ENCODE measurements at places on chromosomes 7 and 10. TPM values are rescaled to one million over a fixed set of nuclear protein-coding genes. Genes with fewer than 3 reads are reported as not detected.

The PNLIPRP2 gene
- not detected for total RNA-seq

The ORC5 gene
- total RNA-seq = 25.0 TPM

The FGFBP3 gene
- 0.26 TPM for total RNA-seq

The DYNC1I1 gene
- total RNA-seq = not detected

The ELN gene
- total RNA-seq = under 0.01 TPM

The CUTC gene
- total RNA-seq = 25.0 TPM

DNA sequence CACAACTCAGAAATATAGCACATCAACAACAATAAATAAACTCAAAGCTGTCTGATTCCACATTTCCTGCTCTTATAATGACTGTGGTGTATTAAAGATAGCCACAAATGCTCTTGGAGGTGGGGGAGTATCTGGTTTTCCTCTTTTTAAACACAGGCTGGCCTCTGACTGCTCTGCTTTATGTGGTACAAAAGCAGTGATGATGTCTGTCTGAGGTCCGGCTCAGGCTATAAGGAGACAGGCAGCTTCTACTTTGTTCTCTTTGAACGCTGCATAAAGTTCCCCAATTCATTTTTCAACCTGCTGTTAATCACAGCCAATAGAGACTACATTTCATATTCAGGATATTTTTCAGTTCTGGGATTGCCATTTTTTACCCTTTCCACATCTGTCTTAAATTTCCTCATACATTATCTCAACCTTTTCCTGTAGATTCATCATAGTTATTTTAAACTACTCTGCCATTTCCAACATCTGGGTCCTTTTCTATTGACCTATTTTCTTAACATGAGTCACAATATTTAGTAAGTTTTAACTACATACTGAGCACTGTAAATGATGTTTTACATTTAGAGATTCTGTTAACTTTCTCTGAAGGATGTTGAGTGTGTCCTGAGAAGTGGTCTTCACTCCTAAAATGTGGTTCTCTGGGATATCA is 64.9 kb downstream of the CRPPA start:
- no peak for DNase-seq

DNA sequence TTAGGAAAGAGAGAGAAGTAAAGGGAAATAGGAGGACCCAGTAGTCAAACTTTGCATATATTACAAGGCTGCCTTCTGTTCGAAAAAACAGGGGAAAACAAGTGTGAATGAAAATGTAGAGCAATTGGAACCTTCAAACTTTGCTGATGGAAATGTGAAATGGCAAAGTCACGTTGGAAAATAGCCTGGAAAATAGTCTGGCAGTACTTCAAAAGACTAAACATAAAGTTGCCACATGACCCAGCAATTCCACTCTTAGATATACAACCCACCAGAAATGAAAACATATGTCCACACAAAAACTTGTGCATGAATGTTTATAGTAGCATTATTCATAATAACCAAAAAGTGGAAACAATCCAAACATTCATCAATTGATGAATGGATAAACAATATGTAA is 78.6 kb upstream of the IFRD1 start:
- DNase-seq = no peak

- no peak for DNase-seq
These were observed 15.1 kb downstream of the PRSS2 start for GRCh38 chr7:142785841-142786250.

DNA sequence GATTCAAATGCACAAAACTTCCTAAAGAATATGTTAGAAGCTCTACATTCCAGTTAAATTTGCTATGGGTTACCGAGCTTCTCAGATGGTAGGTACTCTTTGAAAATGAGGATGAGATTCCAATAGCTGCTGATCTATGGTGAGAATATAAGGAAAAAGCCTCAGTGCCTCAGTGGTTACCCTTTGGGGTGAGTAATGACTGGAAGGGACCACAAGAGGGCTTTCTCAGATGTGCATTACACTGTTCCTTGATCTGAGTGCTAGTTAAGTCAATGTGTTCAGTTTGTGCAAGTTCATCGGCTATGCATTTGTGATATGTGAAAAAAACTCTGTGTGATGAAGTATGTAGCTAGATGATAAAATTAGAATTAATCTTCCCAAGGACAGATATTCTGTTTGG is 3.5 kb downstream of the NRCAM start:
- peak; percentile 41 for DNase-seq

DNA sequence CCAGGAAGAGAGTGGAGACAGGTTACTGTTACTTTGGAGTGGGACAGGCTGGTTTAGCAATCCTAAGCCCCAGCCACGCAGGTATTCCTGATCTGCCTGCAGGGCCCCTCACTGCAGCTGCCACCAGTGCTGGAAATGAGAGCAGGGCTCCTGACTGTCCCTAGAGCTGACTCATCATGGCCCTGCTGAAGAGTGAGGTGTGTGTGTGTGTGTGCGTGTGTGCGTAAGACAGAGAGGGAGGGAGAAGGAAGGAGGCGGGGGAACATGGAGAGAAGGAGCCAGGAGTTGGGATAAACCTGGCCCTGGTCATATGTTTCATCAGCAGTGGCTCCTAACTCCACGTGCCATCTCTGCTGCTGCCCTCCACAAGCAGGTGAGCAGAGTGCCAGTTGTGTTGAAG is 3.6 kb downstream of the FOXI2 start:
- DNase-seq = peak; percentile 17

DNA sequence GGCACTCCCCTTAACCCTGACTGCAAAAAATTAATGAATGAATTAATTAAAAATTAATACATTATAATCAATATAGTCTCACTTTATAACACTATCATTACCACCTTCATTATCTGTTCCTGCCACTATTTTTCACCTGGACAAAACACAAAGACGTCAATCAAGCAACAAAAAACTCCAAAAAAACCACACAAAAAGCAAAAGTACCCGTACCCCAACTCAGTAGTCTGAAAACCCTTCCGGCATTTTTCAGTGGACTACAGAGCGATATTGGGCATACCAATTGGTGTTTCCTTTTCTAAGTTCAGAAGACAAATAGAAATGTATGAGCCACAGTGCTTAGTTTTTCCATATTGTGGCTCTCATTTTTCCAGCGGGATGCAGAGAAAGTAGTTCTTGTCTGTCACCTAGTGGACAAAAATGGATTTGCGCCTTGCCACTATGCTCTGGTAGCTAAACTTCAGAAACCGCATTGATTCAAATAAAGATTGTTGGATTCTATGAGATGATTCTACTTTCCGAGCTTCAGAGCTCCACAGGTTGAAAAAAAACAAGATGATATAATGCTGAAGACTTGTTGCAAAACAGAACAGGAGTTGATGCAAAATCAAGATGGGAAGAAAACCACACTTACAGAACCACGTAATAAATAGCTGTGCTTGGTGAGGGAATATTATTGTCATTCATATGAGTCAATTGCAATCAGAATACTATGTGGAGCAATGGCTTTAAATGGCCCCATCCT is 50.6 kb upstream of the ITGB1 start:
- DNase-seq = peak; percentile 82

- no peak for DNase-seq
These were observed 242.0 kb downstream of the AUTS2 start for GRCh38 chr7:69840248-69840647.

- no peak for DNase-seq
These were observed 147.9 kb downstream of the PLXNA4 start for GRCh38 chr7:132428247-132428919.

- DNase-seq = no peak
These were observed 33.9 kb downstream of the STOX1 start for GRCh38 chr10:68861253-68861652.

- DNase-seq = no peak
These were observed 9.7 kb upstream of the TTYH3 start for GRCh38 chr7:2621948-2622640.

GRCh38 chr10:34206078-34206934 is 608.8 kb downstream of the PARD3 start:
- no peak for DNase-seq

GRCh38 chr7:127791446-127792189 is 139.6 kb downstream of the SND1 start:
- peak; percentile 59 for DNase-seq

- DNase-seq = no peak
These were observed 494.3 kb downstream of the PTPRN2 start for GRCh38 chr7:158093156-158093796.

GRCh38 chr7:44386139-44386913 is 60.9 kb upstream of the CAMK2B start:
- DNase-seq = no peak

- peak; percentile 53 for DNase-seq
These were observed 21.6 kb upstream of the AP5Z1 start for GRCh38 chr7:4753598-4754432.

DNA sequence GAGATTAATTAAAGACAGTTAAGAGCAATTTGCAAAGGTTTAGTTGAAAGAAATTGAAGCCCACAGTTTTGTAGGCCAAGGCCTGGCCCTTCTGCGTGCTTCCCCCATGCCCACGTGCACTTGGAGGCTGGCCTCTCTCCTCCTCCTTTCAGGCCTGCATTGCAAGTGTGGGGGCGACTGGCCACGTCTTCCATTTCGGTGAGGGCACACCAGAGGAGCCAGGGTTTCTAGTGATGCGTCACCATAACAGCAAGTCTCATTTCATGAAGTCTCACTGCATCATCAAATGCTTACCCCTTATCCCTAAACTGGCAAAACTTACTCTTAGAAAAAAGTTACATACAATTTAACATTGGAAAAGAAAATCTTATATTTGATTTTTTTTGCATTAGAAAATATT is 141.2 kb downstream of the NRF1 start:
- DNase-seq = no peak
